ENCODE measurements at places on chromosomes 6 and 20. TPM values are rescaled to one million over a fixed set of nuclear protein-coding genes. Genes with fewer than 3 reads are reported as not detected.

- no peaks in the 10 kb centered on the region for H3K27me3 ChIP-seq
- H3K27ac ChIP-seq: no peak overlapping the region
- H3K4me3 ChIP-seq: no peak overlapping the region
- H3K4me1 ChIP-seq: peaks cover 18% of the 10 kb centered on the region
- H3K36me3 ChIP-seq: no peaks in the 10 kb centered on the region
- ATAC-seq: no peak
These were observed 134.9 kb downstream of the MMUT start for GRCh38 chr6:49328051-49328744.

The PGBD1 gene
- 6.9 TPM for total RNA-seq

The CDH22 gene
- total RNA-seq: not detected

The KHDC1 gene
- total RNA-seq: 1.9 TPM

The COX4I2 gene
- total RNA-seq: not detected

The SLC22A7 gene
- not detected for total RNA-seq
